ENCODE measurements at places on chromosomes 6 and 20. TPM values are rescaled to one million over a fixed set of nuclear protein-coding genes. Genes with fewer than 3 reads are reported as not detected.

SRMS gene
- not detected for total RNA-seq

GRCh38 chr6:126890055-126890454, 228.4 kb upstream of the RSPO3 start:
- no peak for DNase-seq

DNA sequence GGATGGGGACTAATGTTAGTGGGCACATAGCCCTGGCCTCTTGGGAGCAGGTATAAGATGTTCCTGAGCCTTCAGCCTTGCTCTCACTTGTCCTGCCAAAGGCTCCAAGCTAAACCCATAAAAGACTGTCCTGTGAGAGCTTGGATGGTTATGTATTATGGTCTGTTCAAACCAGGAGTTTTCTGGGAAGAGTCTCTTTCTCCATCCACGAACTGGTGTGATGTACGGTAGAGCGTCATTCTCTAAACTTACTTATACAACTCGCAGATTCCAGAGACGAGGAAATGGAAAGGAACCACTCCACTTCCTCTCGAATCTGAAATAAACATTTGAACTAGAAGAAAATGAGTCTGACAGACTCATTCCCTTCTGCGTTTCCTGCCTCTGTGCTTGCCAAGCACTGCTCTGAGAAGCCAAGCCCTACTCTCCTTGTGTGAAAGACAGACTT, 5.3 kb downstream of the SOBP start:
- no peak for DNase-seq

DEFB128 gene
- not detected for total RNA-seq

DNA sequence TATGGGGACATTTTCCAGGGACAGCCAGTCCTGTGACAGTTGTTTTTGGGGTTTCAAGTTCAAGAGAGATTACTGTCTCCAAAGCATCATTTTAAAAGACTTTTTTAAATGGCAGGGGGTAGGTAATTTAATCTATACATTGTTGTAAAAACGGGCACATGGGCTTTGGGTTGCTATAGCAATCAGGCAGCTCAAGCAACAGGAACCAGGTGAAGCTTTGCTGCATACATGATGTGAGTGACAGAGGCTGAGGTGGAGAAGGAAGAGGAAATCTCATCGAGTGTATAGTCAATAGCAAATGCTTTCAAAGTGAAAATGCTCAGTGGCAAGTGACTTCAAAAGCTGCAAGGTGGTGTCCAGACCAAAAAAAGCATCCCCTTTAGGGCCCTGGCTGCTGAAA, 277.4 kb upstream of the JAG1 start:
- no peak for DNase-seq

BACH2 gene
- 9.5 TPM for total RNA-seq

DNA sequence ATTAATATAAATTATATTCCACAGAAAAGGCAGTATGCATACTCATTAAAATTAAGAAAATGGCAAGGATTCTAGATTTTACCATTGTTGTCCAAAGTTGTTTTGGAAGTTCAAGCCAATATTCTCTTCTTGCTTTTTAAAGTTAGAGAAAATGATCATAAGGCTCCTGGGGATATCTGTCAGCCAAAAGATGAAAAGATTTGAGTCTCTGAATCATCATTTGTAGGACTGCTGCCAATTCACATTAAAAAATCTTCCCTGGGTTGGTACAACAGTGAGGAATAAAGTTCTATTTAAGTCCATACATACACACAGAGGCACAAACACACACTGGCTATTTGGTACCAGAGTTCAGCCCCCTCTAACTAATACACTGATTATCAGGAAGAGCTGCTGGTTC, 620.1 kb downstream of the COL12A1 start:
- DNase-seq: no peak

GRCh38 chr20:57287007-57287880, 20.8 kb upstream of the BMP7 start:
- DNase-seq: no peak

ANGPT4 gene
- total RNA-seq: not detected

All from right lobe of liver (tissue), 6 donors.